ENCODE measurements at places on chromosomes 11 and 22.

DNA sequence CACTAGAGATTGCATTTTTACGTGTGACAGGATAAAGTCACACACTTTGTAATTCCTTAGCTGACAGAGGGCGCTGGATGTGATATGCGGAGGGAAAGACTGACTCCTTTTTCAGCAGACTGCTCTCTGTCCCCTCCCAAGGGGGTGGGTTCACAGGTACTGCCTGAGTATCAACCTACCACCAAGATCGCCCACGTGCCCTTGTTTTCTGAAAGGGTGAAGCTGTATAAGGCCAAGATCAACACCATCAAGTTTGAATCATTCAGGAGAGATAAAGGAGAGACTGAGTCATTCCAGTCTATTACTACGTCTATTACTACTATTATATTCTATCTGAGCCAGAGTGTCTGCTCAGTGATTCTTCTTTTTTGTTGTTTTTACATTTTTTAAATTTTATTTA, 30.7 kb downstream of the BUD13 start:
- DNase-seq, result peak; percentile 20

DNA sequence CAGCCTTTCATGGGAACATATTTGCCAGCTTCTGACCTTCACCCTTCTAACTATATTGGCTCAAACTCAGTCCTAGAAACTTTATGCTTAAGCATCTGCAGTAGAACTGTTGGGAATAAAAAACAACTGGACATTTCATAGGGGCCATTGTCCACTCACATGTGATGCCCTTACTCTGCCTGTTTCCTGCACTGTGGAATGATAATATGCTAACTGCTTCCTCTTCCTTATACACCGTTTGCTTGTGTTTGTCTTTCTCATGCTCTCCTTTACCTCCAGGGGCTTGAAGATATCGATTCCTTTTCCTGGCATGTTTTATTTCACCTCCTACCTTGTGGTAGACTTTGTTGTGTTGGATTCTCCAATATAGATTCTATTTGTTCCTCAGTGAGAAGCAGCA, 333.0 kb upstream of the DDI1 start:
- no peak for DNase-seq

GRCh38 chr11:113675003-113675561, 31.0 kb downstream of the TMPRSS5 start:
- no peak for DNase-seq

DNA sequence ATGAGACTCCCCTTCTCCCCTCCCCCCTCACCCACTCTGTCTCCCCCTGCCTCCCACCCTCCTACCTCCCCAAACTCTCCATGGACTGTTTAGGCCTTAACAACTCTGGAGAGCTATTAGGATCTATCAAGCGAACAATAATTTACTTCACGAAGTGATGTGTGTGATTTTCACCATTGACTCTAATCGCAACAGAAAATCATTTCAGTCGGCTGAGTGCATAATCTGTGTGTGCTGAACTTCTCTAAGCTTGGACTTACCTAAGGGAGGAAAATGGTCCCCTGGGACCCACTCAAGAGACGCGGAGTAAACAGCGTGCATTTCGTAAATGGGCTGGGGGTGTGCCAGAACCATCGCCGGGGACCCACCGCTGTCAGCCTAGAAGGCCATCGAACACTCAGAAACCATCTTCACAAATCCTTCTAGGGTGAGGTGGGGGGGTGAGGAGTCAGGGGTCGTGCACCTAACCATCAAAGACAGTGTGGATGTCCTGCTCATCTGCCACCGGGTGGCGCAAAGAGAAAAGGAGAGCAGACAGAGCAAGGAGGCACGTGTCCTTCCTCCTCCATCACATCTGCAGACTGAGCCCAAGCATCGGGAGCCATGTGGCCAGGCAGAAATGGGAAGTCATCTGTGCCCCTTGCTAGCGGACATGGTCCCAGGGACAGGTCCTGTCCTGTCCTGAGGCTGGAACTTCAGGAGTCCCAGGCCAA, 62.1 kb upstream of the NUP50 start:
- peak; percentile 5 for DNase-seq

- no peak for DNase-seq
Measured at GRCh38 chr22:49123621-49124192, 704.0 kb downstream of the BRD1 start.

DNA sequence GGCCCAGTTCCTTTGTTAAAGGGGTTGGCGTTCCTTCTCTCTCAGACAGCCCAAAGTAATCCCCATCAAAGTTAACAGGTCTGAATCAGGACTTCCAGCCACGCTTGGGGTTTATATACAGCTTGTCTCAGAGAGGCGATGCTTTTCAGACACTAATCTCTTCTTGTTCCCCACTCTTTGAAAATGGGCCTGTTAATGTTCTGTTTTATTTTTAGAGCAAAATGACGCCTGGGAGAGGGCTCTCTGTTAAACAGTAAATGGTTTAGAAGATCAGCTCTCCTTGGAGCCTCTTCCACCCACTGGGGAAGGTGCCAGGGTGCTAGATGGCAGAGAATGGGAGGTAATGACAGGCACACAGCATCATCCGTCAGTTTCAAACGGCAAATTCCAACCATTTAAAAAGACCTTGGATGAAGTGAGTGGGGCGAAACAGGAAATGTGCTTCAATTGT, 235.9 kb upstream of the NARS2 start:
- no peak for DNase-seq

GRCh38 chr11:109018639-109019038, 353.8 kb downstream of the DDX10 start:
- DNase-seq, result no peak

GRCh38 chr11:133900176-133901105, 55.1 kb upstream of the SPATA19 start:
- no peak for DNase-seq

GRCh38 chr11:126951465-126951864, 49.1 kb downstream of the KIRREL3 start:
- no peak for DNase-seq

GRCh38 chr11:128695539-128696221, 1.8 kb downstream of the FLI1 start:
- DNase-seq, result no peak

DNA sequence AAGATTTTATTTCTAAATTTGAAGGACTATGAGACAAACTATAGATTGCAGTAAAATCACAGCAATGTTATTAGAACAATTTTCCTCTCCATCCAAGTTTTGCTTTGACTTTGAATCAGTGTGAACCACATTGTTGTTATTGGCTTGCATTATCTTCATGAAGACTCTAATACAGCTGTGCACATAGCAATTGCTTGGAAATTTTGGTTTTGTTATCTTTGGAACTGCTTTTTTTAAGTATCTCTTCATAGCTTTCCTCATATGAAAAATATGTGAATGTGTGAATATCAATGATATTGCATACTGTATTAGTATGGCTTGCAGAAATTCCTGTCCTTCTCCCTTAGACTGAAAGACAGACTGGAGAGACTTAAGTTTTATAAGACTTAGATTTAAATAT, 666.6 kb downstream of the LUZP2 start:
- DNase-seq, result no peak

GRCh38 chr22:48651036-48651890, 1176.4 kb downstream of the BRD1 start:
- no peak for DNase-seq

DNA sequence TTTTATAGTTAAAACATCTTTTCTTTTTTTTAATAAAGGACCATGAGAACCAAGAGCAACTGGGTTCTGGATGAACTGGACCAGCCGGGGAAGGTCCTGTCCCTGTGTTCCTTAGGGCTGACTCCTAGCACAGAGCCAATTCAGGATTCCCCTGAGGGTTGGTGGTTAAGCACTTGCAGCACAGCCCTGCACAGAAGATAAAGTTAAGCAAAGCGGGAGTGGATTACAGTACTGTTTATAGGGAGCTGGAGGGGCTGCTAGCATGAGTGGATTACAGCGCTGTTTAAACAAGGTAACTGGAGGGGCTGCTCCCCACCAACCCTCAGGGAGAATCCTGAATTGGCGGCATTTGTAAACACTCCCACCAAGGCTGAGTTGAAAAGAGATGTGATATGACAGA, 90.6 kb downstream of the CELSR1 start:
- DNase-seq, result no peak

GRCh38 chr11:75795276-75796090, 19.5 kb upstream of the UVRAG start:
- no peak for DNase-seq

- no peak for DNase-seq
Measured at GRCh38 chr11:10641912-10642697, 51.5 kb downstream of the IRAG1 start.

DNA sequence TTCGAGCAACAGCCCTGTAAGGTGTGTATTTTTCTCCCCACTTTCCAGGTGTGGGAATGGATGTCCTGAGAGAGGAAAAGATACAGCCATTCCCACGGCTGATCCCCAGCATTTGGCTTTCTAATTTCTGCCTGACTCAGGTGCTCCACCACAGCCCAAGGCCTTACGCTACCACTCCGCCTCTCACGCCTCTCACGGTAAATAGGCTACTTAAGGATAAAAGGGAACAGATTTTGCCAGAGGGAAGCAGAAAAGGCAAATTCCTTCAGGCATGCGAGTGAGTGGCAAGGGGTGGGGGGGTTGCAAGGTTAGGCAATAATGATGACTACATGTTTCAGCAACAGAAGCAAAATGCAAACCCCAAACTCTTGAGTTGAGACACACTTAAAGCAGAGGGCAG, 9.2 kb downstream of the PVALB start:
- no peak for DNase-seq

GRCh38 chr22:38832005-38832978, 11.5 kb downstream of the NPTXR start:
- no peak for DNase-seq

DNA sequence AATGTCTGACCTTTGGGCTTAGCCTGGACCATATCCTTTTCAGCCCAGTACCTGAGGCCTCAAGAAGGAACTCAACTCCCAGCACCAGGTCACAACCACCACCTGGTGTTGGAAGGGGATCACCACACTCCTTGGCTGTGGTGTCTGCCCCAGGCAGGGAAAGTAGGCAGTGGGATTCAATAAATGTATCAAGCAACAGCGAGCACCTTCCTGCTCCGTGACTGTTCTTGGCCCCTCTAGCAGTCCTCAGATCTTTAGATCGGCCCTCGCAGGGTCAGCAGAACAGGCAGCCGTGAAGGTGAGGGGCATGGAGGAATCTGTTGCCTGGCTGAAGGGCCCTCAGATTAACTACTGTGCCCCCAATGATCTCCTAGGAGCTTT, 15.9 kb downstream of the ARFGAP2 start:
- no peak for DNase-seq

- DNase-seq, result no peak
Measured at GRCh38 chr22:24513378-24514240, 18.5 kb downstream of the UPB1 start.

DNA sequence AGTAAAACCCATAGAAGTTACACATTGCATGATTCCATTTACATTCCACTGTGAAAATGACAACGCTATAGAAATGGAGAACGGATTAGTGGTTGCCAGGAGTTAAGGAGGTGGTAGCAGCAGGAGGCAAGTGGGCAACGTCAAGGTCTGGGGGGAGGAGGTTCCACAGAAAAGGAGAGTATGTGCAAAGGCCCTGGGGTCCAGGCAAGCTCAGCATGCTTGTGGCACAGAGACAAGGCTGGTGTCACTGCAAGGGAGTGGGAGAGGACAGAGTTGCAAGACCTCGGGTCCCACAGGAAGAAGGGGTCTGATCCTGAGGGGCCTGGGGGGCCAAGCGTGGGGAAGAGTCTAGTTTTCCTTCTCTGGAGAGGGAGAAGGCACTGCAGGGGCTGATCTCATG, 240.8 kb downstream of the MN1 start:
- DNase-seq, result no peak

DNA sequence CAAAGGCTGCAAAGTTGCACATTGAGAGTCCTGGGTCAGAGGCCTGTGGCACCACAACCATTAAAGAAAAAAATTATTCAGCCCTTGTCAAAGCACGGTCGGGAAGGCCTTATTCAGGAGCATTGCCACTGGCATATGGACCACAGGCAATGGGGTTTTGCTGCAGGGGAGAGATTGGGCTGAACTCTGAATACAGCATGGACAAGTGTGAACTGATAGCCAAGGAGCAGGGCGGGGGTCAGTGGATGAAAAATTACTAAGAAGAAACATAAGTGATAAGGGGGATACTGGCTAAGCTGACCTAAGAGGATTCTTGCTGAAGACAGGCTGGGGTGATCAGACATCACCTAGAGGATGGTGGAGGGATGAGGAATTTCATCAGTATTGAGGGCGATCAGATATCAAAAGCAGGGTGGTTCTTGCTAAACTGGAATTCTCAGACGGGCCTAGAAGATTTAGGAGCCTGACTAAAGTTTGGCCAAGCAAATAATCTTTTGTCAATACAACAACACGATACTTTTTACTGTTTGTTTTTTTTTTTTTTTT, 3.3 kb upstream of the DGCR8 start:
- no peak for DNase-seq

- no peak for DNase-seq
Measured at GRCh38 chr22:46076651-46077339, 73.5 kb upstream of the PPARA start.

- DNase-seq, result no peak
Measured at GRCh38 chr11:85823816-85824215, 12.9 kb upstream of the SYTL2 start.

- DNase-seq, result no peak
Measured at GRCh38 chr11:46064221-46064620, 57.0 kb downstream of the PHF21A start.

GRCh38 chr11:129282634-129283033, 90.5 kb upstream of the ARHGAP32 start:
- DNase-seq, result no peak

GRCh38 chr11:13277768-13278608, at the start of gene BMAL1:
TSS of gene BMAL1 (plus strand) at chr11:13277790. CDS start at chr11:13354309, 76,519 bp downstream.
- peak; percentile 51 for DNase-seq

GRCh38 chr22:46250783-46251125, 661 bp upstream of the CDPF1 start:
- DNase-seq, result no peak

- DNase-seq, result no peak
Measured at GRCh38 chr11:2189938-2190656, 18.5 kb upstream of the TH start.

GRCh38 chr11:120446802-120447201, 64.7 kb upstream of the GRIK4 start:
- DNase-seq, result no peak

DNA sequence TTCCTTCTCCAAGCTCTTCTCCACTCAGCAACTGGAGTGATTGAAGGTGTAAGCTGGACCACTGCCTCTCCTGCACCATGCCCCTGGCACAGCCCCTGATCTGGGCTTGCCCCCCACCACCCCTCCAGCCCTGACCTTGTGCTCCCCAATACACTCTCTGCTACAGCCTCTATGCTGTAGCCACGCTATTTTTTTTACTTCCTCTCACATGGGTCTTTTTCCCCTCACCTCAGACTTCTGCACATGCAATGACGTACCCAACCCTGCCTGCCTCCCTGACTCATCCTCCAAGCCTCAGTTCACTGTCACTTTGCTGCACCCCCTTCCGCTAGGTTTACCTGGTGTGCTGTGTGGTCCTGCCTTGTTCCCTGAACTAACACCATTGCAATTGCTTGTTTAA, 9.0 kb downstream of the CSNK2A3 start:
- no peak for DNase-seq

All from stimulated activated CD4-positive, alpha-beta T cell treated with anti-CD3 and anti-CD28 coated beads, Interleukin-4, amount 100 ng/mL, for 4 hours (primary cell).